ENCODE measurements at places on chromosomes 12 and 14.

DNA sequence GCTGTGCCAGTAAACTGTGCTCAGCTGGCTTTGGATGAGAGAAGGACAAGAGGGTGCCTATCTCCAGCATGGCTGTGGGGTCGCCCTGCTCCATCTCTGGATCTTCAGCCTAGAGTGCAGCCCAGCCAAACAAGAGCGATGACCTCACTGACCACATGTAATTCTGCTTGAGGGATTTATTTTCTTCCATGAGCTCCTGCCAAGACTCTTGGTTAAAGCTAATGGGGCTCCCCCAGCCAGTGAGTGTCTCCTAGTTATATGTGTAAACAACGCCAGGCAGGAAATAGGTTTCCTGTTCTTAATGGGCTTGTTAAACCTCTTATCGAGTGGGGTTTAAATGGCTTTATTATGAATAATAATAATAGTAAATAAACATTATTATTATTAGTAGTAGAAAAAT lies 397.2 kb downstream of the NRXN3 start:
- no peak for DNase-seq

- DNase-seq, result no peak
Observed at GRCh38 chr12:5295996-5296395, 135.9 kb upstream of the NTF3 start.

- no peak for DNase-seq
Observed at GRCh38 chr14:24630872-24631477, 3.0 kb downstream of the GZMB start.

- DNase-seq, result no peak
Observed at GRCh38 chr12:114167431-114167830, 201.3 kb upstream of the RBM19 start.

DNA sequence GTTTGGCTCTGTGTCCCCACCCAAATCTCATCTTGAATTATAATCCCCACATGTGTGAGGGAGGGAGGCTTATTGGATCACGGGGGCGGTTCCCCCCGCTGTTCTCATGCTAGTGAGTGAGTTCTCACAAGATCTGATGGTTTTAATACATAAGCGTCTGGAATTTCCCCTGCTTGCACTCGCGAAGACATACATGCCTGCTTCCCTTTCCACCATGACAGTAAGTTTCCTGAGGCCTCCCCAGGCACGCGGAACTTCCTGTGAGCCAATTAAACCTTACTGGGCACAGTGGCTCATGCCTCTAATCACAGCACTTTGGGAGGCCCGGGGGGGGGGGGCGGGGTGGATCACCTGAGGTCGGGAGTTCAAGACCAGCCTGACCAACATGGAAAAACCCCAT lies 60.8 kb downstream of the R3HDM2 start:
- DNase-seq, result no peak

DNA sequence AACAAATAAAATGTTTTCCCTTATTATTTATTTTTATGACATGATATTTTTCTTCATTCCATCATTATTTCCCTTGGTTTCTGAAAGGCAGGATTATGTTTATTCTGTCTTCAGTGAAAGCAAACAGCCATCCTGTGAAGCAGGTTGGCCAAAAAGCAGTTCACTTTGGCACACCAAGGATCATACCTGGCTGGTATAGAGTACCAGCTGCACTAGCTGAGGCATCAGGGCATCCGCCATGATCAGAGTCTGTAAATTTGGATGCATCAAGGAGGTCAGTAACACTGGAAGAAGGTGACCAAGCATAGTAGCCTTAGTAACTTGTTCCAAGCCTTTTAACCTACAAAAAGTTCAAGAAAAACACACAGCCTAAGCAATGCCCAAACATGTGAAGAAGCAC lies 123.3 kb downstream of the HECTD4 start:
- no peak for DNase-seq

GRCh38 chr12:2312175-2312574 lies 259.4 kb downstream of the CACNA1C start:
- DNase-seq, result no peak

- DNase-seq, result no peak
Observed at GRCh38 chr12:76374386-76375020, 26.3 kb upstream of the BBS10 start.

- DNase-seq, result no peak
Observed at GRCh38 chr12:89370421-89370831, 18.1 kb upstream of the DUSP6 start.

GRCh38 chr12:98418357-98419075 lies 96.9 kb upstream of the TMPO start:
- no peak for DNase-seq

DNA sequence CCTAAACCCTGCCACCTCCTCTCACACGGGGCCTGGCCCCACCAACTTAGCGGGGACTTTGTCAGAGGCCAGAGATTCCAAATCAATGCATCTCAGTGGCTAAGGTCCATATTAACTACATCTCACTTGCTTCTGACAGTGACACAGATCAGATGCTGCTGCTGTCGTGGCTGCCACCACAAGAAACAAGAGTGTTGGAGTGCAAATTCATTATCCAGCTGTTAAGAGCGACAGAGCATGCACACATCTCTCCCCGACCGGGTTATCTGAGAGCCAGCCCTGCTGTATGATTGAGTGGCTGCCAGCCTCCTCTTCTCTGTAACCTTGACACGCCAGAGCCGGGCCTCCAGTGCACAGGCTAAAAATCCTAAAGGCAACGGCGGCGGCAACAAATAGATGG lies 40.2 kb downstream of the SPRING1 start:
- DNase-seq, result no peak

All from globus pallidus (tissue), 1 donor.